WTC11 (cell line): ENCODE measurements at places on chromosomes 5 and 9.

DNA sequence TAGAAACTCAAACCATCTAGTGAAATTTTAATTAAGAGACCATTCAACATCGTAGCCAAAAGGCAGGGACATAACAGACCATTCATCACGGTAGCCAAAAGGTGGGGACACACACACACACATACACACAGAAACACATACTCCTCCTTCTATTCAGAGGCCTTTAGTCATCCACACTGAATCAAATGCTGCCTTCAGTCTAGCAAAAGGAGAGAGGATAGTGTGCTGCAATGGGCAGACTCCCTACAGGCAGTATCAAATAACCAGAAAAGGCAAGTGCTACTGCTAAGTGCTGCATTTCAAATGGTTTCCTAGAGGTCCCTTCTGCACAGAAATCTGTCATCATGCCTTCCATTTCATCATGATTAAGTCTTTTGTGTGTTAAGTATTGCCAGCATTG is 303.9 kb downstream of the TRIM32 start:
- no peak for DNase-seq

DNA sequence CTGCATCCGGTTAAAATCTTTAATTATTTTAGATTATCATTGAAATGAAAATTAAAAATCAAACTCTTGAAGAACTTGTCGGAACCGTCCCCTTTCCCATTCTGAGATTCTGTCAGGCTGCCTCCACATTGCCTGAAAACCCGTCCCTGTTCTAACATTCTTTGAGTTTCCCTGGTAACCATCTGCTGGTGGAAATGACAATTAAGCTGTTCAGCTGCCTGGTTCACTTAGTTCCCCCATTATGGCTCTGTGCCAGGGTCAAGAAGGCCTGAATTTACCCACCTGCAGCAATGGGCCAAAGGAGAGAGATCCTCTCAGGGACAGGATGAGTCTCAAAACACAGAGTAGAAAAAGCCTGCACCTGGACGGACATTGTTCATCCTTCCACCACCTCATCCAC is 11.8 kb upstream of the TCOF1 start:
- DNase-seq: no peak

DNA sequence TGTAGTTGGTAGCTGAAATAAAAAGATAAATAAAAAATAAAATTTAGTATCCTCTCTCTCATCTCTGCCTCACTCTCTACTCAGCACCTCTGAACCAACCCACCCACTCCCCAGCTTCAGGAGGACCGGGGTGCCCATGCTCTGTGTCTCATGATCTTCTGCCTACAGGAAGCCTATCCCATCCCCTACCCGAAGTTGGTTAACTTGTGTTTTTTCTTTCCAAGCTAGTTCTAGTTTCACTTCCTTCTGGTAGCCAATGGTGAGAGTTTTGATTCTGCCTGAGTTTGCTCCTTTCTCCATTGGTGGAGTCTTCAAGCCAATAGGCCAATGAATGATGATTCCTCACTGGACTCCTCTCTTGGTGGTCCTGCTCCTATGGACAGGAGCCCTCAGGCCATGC is 32.1 kb downstream of the SNX24 start:
- no peak for DNase-seq

GRCh38 chr5:138369261-138369660 is 16.8 kb downstream of the KDM3B start:
- DNase-seq: no peak

DNA sequence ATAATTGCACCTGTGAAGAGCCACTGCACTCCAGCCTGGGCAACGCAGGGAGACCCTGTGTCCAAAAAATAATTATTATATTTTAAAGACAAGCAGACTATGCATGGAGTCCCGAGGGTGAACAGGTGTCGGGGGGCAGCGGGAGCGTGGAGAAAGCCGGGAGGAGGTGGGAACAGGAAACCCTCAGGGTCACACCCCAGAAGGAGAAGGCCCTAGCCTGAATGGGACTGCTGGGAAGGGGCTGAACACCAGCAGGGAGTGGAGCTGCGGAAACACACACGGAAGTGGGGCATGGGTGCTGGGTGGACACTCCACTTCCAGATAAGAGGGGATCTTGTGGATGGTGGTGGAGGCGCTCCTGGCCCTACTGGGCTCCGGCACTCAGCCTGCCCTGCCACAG is 12.8 kb downstream of the SURF6 start:
- no peak for DNase-seq

GRCh38 chr9:75429531-75430475 is 341.5 kb downstream of the OSTF1 start:
- DNase-seq: no peak

- no peak for DNase-seq
These were observed 12.4 kb downstream of the SPATA31E1 start for GRCh38 chr9:87894998-87895625.

DNA sequence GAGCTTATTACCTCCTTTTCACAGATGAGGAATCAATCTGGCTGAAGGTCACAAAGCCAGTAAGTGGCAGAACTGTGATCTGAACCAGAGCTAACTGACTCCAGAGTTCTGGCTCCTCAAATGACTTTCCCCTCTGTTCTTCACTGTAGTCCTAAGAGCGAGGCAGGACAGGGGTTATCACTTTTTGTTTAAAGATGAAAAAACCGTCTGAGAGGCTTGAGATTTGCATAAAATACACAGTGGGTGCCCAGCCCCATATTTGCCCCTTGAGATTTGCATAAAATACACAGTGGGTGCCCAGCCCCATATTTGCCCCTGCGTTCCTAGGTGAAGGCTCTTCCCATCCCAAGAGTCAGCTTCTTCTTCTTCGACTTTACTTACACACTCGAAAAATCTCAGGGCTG is 667 bp downstream of the FBXO10 start:
- DNase-seq: no peak

GRCh38 chr9:95505072-95505716 is 11.6 kb downstream of the PTCH1 start:
- DNase-seq: no peak

- DNase-seq: no peak
These were observed 19.1 kb downstream of the GFI1B start for GRCh38 chr9:132997591-132997990.

- no peak for DNase-seq
These were observed 277.4 kb downstream of the TLE1 start for GRCh38 chr9:81411961-81412360.

DNA sequence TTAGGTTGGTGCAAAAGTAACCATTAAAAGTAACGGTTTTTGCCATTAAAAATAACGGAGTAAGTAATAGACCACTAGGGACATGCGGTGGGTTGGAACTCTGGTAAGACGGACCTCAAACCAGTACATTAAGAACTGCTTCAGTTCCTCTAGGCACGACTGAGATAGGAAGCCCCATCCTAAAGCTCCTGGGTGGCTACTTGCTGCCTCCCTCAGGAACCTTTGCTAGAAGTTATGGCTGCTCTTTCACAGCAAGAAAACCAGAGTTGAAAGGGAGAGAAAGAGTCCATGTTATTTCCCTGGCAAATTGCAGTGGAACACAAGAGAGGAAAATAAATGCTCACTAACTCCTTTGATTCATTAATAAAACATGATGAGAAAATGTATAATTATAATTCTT is 47.6 kb downstream of the MCTP1 start:
- no peak for DNase-seq

DNA sequence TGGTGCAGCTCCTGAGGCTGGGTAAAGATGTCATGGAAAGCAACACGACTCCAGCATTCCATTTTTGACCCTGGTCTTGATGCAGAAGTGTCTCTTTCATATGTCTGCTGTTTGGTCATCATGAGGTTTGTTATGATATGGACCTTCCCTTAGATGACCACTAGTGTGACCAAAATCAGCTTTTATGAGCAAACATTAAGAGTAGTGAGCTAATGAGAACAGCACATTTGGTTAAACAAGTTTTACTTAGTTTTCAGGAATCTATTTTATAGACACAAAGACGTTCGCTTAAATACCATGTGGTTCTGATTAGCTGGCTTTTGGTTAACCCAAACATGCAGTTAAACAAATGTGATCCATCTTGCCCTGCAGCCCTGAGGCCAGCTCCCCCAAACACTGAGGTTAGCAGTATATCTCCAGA is 56.7 kb upstream of the ACTBL2 start:
- no peak for DNase-seq

DNA sequence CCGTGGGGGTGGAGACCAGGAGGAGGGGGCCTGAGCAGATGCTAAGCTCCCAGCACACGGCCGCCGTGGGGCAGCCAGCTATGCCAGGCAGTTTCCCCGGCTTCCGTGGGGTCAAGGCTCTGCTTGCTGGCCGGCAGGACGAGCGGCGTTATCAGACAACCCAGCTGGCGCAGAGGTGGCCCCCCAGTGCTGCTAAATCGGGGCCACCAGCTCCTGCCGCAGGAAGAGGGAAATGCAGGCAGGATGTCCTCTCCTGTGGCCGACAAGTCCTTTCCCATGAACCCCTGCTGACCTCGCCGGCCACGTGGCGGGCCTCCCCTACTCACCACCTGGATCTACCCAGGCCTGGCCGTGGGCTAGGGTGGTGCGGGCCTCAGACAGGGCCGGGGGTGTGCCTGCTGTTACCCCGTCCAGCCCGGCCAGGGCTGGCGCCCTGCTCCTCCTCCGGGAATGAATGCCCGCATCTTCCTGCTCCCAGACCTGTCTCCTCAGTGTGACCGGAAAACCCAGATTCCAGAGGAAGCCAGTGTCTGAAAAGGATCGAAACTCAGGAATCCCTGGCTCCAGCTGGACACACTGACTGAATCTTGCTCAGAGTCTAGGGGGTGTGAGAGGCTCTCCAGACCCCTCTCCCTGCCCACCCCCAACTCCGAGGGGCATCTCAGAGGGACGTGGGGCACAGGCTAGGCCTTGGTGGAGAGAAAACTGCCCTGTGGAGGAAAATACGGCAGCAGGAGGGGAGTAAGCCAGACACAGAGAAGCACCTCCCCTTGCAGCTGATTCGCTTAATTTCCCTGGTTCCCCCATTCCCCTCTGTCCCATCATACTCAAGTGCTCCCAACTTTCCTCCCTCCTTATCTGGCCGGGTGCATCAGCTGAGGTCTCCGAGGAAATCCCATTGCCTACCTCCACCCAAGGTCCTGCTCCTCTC is 3.9 kb downstream of the FLT4 start:
- DNase-seq: peak; percentile 8

GRCh38 chr5:14313986-14314690 is 171.0 kb downstream of the TRIO start:
- DNase-seq: no peak

DNA sequence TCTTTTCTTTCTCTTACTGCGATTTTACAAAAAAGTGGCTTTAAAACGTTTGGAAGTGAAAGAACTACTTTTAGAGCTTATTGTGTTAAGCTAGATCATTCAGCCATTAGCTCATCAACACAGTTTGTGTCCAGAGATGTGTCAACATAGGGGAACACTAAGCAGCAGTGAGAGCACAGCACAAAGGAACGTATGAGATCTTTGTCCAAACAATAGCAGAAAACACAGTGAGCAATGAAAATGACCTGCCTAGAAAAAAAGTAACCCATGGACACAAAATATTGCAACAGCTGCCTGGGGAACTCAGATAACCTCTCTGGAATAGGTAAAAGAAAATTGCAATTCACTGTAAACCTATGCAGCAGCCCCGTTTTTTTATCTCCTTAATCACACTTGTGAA is 372.5 kb downstream of the ARHGEF28 start:
- DNase-seq: no peak
